Right lobe of liver (tissue), 6 donors: ENCODE measurements at places on chromosomes 3 and 15. TPM values are rescaled to one million over a fixed set of nuclear protein-coding genes. Genes with fewer than 3 reads are reported as not detected.

The ZNF80 gene
- not detected for total RNA-seq

The SNRK gene
- total RNA-seq = 19.1 TPM

The SMCO1 gene
- total RNA-seq = not detected

The ESYT3 gene
- not detected for total RNA-seq

The SLC27A2 gene
- total RNA-seq = 203 TPM

The CERS3 gene
- total RNA-seq = not detected

DNA sequence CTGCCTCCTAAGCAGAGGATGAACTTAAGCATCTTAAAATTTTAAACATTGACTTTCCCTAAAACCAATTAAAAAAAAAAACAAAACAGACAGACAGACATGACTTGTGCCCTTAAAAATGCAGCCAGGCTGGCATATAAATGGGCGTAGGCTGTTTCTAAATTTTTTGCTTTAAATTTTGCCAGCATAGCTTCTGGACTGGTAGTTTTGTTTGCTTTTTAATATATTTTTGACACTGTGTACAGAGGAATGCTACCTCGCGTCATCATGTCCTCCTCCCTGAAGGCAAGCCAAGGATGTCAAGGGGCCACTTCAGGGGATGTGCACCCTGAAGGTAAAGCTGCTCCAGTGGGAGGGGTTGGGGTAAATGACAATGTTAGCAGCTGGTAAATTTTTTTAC is 134.8 kb downstream of the PGPEP1L start:
- DNase-seq = no peak

DNA sequence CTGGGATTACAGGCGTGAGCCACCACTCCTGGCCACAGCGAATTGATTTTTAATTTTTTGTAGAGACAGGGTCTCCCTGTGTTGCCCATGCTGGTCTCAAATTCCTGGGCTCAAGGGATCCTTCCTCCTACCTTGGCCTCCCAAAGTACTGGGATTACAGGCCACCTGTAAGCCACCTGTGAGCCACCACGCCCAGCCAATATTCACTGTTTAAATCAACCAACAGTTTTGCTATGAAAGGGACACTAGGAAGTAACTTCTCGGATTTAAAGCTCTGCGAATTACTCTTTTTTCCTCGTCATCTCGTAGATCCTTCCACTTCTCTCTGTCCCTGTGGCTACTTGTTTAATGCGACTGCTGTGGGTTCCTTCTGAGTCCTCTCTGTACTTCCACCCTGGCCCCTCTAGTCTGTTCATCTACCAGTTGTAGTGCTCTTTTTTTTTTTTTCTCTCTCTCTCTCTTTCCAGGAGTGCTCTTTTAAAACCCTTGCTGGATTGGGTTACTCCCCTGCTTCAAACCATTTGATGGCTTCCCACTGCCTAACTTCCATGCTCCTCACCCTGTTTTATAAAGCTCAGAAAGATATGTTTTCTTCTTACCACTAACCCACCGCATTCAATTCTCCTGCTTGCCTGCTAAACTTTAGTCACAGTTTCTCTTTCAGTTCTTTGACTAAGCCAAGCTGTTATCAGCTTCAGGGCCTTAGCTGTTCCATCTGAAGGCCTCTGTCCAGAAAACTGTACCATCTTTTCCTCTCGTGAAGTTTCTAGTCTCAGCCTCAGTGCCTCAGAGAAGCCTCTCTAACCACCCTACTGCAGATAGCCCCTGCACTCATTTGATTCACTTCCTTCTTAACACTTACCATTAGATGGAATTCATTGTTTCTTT is 12.4 kb downstream of the RTF1 start:
- DNase-seq = no peak

- DNase-seq = no peak
These were observed 259.9 kb downstream of the IL20RB start for GRCh38 chr3:137217733-137218132.

- DNase-seq = no peak
These were observed 179.9 kb upstream of the PFN2 start for GRCh38 chr3:150150633-150151032.

DNA sequence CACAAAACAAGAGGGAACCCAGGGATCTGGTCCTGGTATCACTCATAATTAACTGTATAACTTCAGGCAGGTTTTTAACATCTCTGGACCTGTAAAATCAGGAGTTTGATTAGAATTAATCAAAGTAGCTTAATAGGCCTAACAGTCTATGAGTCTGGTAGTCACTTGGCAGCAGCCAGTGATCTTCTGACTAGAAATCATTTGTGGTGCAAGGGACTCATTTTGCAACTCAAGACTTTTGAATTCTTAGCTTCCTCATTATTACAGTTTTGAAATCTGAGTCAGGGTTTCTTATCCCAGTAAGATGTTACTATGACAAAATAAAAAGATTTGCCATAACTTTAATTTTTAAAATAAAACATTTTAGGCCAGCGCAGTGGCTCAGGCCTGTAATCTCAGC is 70.8 kb downstream of the TMCC1 start:
- DNase-seq = no peak

DNA sequence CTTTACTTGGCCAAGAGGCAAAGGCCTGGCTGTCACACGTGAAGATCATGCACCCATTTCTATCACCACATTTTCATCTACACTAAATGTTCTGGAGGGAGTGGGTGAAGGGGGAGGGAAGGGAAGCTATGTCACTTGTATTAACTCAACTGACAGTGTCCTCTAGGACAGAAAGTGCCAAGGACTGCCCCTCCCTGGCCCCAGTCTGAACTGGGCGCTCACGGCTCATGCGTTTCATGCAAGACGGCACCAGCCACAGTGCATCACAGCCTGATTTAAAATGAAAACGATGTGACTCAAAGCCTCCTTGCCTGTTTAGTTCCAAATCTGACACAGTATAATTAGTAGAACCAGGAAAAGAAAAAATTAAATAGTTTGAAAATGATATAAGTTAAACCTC is 20.8 kb upstream of the RAD18 start:
- no peak for DNase-seq

GRCh38 chr3:32460031-32460749 is 42.5 kb downstream of the CMTM6 start:
- no peak for DNase-seq

GRCh38 chr3:58719684-58720083 is 53.1 kb upstream of the FAM3D start:
- no peak for DNase-seq

- DNase-seq = no peak
These were observed 12.1 kb downstream of the SEMA3F start for GRCh38 chr3:50167069-50167840.

GRCh38 chr3:96863129-96863740 is 48.8 kb downstream of the EPHA6 start:
- DNase-seq = no peak

DNA sequence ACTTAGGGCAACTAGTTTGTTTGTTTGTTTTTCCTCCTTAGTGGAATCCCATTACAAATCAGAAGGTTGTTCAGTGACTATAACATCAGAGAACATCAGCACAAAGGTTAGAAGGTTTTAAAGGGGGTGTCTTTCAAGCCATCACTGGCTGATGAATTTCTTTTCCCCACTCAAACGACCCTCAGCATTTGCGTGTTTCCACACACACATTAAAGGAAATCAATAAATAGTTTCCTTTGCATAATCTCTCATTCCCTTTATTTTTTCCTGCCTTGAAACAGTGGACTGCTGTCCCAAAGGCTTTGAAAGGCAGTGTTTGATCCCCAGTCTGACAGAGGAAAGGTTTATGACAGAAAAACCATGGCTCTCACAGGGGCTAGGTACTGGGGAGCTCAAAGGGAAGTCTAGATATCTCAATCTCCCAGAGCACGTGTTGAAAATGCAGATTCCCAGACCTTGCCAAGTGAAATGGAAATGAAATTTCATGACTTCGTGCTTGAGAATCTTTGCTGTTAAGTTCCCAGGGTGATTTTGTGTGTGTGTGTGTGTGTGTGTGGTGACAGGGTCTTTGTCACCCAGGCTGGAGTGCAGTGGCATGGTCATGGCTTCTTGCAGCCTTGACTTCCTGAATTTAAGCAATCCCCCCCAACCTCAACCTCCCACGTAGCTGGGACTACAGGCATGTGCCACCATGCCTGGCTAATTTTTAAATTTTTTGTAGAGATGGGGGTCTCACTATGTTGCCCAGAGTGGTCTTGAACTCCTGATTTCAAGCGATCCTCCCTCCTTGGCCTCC is 2.2 kb upstream of the INTS14 start:
- DNase-seq = no peak
